SK-N-DZ (cell line): ENCODE measurements at places on chromosomes 2 and 18.
A peak's percentile ranks its signal among the peaks of the same experiment; 100 is the strongest.

GRCh38 chr18:27825689-27826088 lies 351.2 kb downstream of the CDH2 start:
- no peak for DNase-seq

GRCh38 chr2:159798376-159798725 lies 343 bp upstream of the CD302 start:
- DNase-seq = peak; percentile 22

DNA sequence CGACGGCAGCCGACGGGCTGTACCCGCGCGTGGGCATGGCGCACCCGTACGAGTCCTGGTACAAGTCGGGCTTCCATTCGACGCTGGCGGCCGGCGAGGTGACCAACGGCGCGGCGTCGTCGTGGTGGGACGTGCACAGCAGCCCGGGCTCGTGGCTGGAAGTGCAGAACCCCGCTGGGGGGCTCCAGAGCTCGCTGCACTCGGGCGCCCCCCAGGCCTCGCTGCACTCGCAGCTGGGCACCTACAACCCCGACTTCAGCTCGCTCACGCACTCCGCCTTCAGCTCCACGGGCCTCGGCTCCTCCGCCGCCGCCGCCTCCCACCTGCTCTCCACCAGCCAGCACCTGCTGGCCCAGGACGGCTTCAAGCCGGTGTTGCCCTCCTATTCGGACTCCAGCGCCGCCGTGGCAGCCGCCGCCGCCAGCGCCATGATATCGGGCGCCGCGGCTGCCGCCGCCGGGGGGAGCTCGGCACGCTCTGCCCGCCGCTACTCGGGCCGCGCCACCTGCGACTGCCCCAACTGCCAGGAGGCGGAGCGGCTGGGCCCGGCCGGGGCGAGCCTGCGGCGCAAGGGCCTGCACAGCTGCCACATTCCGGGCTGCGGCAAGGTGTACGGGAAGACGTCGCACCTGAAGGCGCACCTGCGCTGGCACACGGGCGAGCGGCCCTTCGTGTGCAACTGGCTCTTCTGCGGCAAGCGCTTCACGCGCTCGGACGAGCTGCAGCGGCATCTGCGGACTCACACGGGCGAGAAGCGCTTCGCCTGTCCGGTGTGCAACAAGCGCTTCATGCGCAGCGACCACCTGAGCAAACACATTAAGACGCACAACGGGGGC lies 2.0 kb downstream of the SP9 start:
- peak; percentile 44 for DNase-seq

DNA sequence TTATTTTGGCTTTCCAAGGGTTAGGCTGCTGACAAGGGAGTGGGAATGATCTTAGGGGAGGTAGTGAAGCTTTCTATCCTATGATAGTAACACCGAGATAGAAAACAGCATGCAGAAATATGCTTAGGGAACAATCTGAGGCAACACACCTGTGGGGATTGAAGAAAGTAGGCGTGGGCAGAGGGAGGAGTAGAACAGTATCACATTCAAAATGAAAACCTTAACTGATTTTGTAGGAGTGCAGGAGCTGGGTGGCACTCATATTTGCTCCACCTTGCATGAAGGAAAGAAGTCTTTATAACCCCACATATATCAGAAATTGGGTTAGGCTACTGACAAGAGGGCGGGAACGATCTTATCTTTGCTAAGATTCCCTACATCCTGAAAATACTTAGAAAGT lies 762.2 kb upstream of the CNTNAP5 start:
- no peak for DNase-seq

DNA sequence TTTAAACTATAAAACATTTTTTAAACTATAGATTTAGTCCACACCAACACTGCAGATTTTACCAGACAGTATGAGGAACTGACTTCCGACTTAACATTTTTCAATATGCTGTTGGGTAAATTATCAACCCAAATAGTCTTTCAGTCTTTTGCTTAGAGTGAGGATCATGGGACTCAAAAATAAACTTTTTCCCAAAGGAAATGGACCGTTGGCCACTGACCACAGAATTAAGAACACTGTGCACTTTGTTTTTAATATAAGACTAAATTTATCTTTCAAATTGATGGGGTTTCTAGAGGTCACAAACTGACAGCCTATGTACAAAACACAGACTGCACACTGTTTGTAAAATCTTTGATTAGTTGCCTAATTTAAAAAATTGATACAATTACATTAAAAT lies 44.9 kb downstream of the FIGN start:
- DNase-seq = no peak

DNA sequence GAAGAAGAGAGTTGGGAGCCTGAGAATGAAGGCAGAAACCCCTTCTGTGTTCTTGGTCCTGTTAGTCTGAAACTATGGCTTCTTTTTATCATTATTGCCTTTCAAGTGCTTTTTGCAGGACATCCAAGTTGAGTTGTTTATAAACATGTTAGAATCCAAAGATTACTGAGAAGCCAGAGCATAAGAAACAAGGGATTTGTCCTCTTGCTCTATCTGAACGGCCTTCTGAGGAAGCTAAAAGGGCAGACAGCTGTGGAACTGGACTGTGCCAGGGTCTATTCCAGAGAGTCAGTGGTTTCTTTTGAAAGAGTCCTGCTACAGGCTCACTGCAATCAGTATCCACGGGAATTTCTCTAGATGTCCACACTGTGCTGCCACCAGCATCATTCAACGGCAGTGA lies 86.6 kb downstream of the ARHGAP28 start:
- no peak for DNase-seq

- no peak for DNase-seq
Measured at GRCh38 chr18:48394176-48394575, 15.0 kb downstream of the ZBTB7C start.

DNA sequence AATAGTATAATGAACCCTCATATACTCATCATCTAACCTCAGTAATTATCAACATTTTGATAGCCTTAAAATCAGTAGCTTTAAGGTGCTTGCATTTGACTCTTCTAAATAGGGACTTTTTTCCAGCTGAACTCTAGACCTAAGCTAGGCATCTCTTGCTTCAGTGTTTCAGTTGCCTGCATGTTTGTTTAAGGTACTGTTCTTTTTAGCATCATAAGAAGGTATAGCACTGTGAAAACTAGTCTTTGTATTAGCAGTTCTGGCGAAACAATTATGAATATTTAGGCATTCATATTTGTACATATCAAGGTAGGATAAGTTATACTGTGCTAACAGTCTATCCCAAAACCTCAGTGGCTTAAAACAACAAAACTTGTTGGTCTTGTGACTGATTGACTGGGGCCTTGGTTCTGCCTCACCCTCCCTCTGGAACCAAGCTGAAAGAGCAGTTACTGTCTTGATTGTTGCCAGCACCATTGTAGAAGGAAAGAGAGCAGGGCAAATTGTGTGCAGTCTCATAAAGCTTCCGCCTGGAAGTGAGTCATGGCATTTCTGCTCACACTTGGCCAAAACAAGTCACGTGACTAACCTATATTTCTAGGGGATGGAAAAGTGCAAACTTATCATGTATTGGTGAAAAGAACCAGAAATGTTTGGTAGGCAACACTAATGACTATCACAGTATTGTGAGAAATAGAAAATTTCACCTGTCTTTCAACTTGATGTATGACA lies 24.3 kb downstream of the GALNT1 start:
- DNase-seq = no peak

GRCh38 chr18:74097803-74098202 lies 49.8 kb downstream of the FBXO15 start:
- DNase-seq = peak; percentile 25

DNA sequence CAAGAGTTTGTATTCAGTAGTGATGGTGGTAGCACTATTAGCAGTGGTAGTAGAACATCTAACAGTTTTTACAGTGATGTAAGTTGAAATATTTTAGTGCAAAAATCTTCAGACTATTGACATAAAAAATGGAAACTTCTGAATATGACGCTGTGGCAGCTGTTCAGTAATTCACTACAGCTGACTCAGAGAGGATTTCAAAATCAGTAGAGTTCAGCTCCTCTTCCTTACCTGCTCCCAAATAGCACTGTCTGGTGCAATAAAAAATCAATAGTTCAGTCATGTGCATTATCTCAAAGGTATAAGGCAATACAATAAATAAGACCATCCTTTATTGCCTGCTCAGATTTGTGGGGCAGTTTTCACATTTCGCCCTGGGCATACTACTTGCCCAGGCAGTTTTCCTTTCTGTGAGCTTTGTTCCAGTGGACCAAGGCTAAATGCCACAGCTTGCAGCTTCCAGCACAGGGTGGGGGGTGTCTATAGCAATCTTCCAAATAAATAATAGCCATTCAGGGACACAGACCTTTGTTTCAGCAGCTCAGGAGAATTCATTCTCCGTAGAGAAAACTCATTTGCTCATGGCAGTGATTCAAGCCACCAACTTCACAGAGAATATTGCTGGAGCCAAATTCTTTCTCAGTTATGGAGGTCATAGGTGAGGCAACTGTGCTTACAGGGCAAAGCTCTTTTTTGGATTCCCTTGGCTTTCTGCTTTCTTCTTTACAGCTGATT lies 33.9 kb upstream of the GORASP2 start:
- DNase-seq = no peak

DNA sequence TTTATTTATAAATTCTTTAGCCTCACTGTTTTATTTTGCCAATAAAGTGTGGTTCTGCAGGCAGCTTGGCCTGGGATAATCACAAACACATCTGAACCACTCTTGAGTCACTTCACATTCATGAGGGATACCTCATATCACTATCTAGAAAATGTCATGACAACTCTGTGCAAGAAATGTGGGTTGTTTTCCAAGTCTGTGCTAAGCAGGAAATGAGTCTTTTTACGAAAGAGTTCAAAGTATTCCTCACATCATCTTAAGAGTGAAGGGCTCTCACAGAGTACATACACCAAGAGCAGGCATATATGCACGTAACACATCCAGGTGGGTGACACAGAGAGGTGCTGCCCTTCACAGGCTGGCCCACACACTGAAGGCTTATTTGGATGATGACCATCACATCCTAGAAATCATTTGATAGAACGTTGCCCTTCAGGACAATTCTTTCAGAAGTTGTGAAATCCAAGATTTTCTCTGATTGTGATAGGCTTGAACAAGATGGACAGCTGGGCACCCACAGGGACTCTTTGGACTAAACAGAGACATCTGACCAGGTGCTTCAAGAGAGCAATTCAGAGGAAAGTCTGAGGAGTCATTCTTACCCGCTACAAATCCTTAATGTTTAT lies 811.1 kb upstream of the LRATD1 start:
- DNase-seq = no peak

- DNase-seq = peak; percentile 65
Measured at GRCh38 chr2:30252723-30253701, 21.7 kb downstream of the LBH start.

GRCh38 chr2:235180642-235181041 lies 228.8 kb downstream of the SH3BP4 start:
- DNase-seq = no peak

- DNase-seq = peak; percentile 39
Measured at GRCh38 chr18:22342625-22343024, 75.1 kb downstream of the CTAGE1 start.

- DNase-seq = no peak
Measured at GRCh38 chr2:31079665-31080064, 58.6 kb downstream of the GALNT14 start.

- DNase-seq = no peak
Measured at GRCh38 chr2:116680256-116680936, 1134.1 kb upstream of the DDX18 start.

DNA sequence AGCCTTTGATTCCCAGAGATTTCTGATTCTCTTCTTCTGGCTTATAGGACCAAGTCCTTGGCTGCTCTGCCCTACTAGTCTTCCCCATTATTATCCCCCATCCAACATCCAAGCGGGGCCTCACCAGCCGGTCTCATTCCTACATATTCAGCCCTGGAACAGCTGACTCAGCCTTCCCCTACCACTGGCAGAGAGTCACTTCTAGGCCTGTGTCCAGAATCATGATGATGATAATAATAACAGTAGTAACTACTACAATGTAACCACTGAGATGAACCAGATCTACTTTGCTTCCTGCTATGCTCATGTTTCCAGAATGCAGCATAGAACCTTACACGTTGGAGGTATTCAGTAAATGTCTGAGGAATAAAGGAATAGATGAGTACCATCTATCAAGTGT lies 295.2 kb downstream of the SRBD1 start:
- no peak for DNase-seq

- DNase-seq = no peak
Measured at GRCh38 chr18:58349650-58350049, 279.2 kb downstream of the ALPK2 start.

- DNase-seq = no peak
Measured at GRCh38 chr2:233794128-233794658, 16.1 kb downstream of the MROH2A start.

GRCh38 chr2:6927186-6927585 lies 10.0 kb downstream of the RNF144A start:
- peak; percentile 69 for DNase-seq

- peak; percentile 49 for DNase-seq
Measured at GRCh38 chr2:41698678-41699422, 349.0 kb upstream of the PKDCC start.

- DNase-seq = no peak
Measured at GRCh38 chr18:55918444-55918843, 330.5 kb upstream of the TCF4 start.

DNA sequence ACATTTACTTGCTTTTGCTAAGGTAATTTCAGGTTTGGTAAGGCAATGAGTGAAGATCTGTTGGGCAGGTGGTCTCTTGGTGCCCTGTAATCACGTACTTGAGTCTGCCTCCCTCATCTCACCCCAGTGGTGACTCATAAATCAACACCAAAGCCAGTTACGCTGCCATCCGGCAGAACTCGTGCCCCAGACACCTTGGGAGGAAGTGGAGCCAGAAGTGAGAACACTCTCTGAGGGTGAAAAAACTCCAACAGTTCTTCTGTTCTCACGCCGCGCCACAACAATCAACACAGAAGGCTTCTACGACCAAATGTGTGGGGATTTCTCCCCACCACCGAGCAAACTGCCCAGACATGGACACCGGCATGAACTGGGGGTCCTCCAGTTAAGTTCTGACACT lies 206.2 kb downstream of the ARL4C start:
- no peak for DNase-seq

DNA sequence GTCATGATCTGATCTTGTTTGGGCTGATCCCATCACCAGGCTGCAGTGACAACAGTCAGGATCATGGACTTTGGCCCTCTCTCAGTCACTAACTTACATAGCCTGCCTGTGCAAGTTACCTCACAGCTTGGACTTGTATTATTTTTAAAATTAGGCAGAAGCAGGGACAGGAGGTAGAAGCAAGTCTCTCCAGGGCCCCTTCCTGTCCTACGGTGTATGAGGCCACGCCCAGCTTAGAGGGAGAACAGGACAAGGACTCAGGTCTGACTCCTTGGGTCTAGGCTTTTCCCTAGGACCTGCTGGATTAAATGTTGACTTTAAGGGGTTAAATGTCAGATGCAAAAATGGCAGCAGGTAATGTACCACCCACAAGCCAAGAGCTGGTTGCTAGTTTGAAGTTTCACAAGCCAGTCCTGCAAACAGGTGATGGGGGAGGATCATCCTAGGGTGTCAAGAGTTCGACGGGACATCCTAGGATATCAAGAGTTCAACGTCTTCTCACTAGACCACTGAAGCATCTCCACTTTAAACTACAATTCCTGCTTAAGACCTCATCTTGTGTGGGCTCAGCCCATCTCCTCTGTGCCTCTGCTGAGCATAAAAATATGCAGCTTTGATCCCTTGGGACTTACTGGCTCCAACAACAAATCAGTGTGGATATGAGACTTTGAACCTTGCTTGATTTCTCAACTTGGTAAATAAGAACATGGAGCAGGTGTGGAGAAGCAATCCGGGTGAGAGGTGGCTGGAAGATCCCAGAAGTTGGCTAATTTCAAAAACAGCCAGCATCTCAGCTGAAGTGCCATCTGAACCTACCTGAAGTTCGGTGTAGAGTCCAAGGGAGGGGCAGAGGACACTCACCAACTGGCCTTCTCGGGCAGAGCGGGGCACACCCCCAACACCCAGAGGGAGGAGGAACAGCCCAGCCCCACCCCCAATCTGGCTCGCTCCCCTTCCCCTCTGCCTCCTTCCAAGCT lies 39.5 kb downstream of the SFXN5 start:
- DNase-seq = no peak
